Heart left ventricle (tissue), 16 donors: ENCODE measurements at places on chromosomes 7 and 10. TPM values are rescaled to one million over a fixed set of nuclear protein-coding genes. Genes with fewer than 3 reads are reported as not detected.

The ANKRD2 gene
- 378 TPM for total RNA-seq

The ACSL5 gene
- total RNA-seq = 5.6 TPM

The UPF2 gene
- total RNA-seq = 17.7 TPM

The TRIL gene
- total RNA-seq = 2.7 TPM

The INSYN2A gene
- total RNA-seq = 0.07 TPM

The SORBS1 gene
- total RNA-seq = 886 TPM

The PDAP1 gene
- total RNA-seq = 128 TPM

The SUN3 gene
- total RNA-seq = not detected

The LOXL4 gene
- total RNA-seq = 2.1 TPM

The MAGI2 gene
- total RNA-seq = 3.2 TPM

The ZNF37A gene
- 7.7 TPM for total RNA-seq

The SPDYE2B gene
- not detected for total RNA-seq

The CNNM1 gene
- total RNA-seq = 0.43 TPM

The AGR2 gene
- not detected for total RNA-seq

The FGFBP3 gene
- total RNA-seq = 0.16 TPM

The ANKRD1 gene
- total RNA-seq = 6,067 TPM

The NDUFA5 gene
- total RNA-seq = 245 TPM

The PIP gene
- not detected for total RNA-seq

The GTF2IRD2 gene
- 16.2 TPM for total RNA-seq

The IFIT1 gene
- total RNA-seq = 46.0 TPM

The DNAJC12 gene
- 4.1 TPM for total RNA-seq

The TMEM229A gene
- total RNA-seq = not detected

The RBP3 gene
- not detected for total RNA-seq

The DHTKD1 gene
- 32.9 TPM for total RNA-seq
